Hematopoietic multipotent progenitor cell treated with erythropoietin and hydrocortisone succinate and interleukin-3 and kit ligand, for 4 days (in vitro differentiated cells): ENCODE measurements at places on chromosomes 11 and 22.

DNA sequence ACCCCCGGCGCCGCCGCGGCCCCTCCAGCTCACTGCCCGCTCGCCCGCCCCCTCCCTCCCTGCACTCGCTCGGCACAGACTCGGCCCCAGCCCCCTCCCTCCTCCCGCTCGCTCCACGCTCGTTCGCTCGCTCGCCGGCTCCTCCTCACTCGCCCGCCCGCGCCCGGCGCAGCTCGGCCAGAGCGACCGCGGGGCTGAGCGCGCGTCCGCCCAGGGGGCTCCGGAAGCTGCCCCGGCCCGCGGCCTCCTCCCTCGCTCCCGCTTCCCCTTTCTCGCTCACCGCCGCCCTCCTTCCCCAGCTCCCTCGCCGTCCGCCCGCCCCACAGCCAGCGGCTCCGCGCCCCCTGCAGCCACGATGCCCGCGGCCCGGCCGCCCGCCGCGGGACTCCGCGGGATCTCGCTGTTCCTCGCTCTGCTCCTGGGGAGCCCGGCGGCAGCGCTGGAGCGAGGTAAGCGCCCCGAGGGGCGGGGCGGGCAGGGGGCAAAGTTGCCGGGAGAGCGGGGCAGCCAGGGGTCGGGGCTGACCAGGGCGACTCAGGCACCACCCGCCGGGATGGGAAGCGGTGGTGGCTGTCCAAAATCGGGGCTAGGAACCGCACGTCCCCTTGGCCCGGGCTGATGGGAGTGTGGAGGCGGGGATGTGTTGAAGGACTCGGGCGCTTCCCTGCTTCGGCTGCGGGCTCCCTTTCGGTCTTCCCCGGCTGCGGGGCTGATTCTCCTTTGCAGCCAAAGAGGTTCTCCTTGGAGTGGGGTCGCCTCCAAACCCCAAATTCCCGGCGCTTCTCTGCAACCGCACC, at the start of gene SEZ6L:
TSS of gene SEZ6L (plus strand) at position 148 of the 797 bp plus-strand sequence. CDS start at position 356, 208 bp downstream.
- peak; percentile 73 for DNase-seq

DNA sequence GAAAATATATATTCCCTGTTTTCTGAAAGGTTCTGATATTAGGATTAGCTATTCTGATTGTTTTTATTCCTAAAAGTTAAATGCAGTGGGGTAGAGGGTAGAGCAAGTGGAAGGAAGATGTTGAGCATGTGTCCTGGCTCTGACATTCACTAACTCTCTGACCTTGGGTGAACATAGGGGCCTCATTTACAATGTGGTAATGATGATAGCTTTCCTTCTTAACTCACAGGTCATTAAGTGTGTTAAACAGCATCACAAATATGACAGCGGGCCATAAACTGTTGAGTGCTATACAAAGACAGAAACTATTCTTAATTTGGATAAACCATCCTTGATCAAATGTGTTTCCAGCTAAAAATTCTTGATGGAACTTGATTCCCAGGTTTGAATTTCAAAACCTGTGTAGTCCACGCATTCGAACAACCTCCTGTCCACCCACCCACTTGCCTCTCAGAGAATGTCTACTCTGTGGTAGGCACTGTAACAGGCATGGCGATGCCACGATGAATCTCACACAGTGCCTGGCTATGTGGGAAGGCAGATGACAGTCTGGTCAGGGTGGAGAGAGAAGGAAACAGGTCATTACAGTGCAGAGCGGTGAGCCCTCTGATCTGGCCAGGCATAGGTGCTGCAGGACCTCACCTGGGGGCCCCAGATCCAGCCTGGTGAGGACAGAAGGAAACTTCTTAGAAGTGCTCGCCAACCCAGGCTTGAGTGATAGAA, 19.3 kb upstream of the PEX26 start:
- no peak for DNase-seq

DNA sequence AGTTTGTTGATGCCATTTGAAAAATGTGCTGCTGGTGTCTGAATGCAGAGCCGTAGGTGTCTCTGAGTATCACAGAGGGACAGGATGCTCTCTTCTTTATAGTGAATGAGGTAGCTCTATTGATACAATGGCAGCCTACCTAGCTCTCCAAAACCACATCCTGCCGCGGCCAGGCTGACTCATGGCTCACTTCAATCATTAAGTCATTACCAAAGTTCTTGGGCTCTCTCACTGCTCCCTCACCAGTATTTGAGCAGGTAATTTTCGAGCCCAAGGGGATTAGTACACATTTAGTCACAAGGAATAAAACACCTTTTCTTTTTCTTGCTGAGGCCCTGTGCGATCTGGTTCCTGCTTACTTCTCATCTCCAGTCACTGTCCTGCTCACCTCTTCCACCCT, 509.0 kb upstream of the LARGE1 start:
- no peak for DNase-seq

DNA sequence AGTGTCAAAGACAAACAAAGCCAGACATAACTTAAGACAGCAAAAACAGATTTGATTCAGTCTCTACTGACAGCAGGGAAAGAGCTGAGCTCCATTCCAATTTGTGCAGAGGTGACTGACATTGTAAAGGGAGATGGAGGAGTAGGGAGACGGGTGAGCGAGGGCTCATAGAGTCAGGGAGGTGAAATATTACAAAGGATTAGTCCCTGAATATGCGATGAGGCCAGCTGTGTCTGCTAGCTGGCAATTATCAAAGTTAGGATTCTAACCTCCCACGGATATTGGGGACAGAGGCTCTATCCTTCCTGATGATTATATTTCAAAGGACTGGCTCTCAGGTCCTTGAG, 8.3 kb downstream of the PLAAT2 start:
- no peak for DNase-seq

DNA sequence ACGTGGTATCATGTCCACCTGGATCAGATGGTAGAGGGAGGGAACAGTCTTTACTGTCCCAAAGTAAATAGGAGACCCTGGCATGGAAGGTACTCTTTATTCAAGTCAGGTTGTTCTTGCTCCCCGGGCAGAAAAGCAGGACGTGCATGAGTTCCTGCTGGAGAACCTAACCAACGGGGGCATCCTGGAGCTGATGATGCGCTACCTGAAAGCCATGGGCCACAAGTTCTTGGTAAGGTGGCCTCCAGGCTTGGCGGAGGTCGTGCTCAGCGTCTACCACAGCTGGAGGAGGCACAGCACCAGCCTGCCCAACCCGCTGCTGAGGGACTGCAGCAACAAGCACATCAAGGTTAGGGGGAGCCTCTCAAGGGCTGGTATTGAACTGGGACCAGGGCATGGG, 48.7 kb downstream of the CABIN1 start:
- no peak for DNase-seq

- no peak for DNase-seq
Observed at GRCh38 chr11:48063424-48063978, 83.1 kb downstream of the PTPRJ start.

DNA sequence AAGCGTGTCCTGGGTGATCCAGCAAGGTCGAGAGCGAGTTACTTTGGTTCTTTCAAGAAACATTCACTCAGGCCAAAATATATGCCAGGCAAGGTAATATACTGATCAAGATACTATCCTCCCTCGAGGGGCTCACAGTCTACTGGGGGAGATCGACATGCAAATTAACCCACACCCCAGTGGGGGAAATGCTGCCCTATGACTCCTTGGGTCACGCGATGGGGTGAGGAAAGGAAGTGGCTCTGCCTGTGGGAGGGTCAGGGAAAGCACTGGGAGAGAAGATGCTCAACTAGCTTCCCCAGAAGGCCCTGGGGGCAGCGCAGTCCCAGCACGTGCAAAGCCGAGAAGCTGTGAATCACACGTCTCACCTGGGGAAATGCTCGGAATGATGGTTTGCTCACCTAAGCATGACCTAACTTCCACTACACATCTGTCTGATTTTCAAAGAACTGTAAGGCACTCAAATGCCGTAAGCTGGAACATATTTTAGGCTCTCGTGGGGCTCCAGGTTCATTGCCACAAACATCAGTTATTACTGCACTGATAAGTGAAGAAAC, 130.7 kb downstream of the RCN1 start:
- no peak for DNase-seq
